ENCODE measurements at places on chromosomes 2 and 18. TPM values are rescaled to one million over a fixed set of nuclear protein-coding genes. Genes with fewer than 3 reads are reported as not detected.

DNA sequence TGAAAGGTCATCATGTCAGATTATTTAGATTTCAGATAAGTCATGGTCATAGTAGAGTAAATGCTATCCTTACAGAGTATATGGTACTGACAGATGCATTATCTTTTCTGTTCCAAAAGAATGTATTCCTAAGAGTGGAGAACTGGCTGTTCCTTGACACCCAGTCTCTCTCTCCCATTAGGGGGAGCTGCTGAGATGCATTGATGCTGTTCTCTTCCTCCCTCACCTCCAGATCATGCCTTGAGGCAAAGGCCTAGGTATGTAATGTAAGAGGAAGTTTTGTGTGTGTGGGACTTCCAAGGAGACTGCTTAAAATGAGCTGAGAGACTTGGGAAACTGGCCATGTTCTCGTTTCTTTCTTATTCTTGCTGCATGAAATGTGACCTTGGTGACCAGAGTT is 979.5 kb upstream of the CELF4 start:
- peak; percentile 5 for DNase-seq

The SPP2 gene
- total RNA-seq, result not detected

The DNAJB2 gene
- total RNA-seq, result 90.7 TPM

The UGT1A10 gene
- total RNA-seq, result not detected

All from renal cortical epithelial cell (primary cell).